ENCODE measurements at places on chromosomes 12 and 14.

DNA sequence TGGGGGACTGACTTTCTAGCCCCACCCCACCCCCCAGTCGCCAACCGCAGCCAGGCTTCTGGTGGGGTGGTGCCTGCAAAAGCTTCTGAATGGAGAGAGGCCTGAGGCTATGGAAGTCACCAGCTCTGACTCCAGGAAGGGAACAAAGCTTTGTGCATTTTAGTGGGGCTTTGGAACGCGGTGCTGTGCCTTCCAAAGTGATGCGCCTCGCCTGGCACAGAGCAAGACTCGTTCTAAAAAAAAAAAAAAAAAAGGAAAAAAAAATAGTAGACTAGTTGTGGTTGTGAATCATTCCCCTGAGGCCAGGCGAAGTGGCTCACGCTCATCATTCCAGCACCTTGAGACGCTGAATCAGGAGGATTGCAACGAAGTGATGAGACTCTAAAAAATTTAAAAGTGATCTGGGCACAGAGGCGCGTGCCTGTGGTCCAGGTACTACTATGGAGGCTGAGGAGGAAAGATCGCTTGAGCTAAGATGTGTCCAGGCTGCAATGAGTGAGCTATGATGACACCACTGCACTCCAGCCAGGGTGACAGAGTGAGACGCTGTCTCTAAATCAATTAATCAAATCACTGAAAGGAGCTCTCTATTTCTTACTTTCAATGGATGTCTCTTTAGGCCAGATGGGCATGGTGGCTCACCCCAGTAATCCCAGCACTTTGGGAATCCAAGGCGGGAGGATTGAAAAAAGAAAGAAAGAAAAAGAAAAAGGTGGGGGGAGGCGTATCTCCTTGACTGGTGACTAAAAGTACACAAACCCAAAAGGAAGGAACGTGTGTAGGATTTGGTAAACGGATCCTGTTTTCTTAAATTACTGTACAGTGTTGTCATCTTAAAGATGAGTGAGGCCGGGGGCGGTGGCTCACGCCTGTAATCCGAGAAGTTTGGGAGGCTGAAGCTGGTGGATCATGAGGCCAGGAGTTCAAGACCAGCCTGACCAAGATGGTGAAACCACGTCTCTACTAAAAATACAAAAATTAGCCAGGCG, 259.6 kb upstream of the ALG10B start:
- no peak for DNase-seq

- DNase-seq, result no peak
These were observed 61.5 kb upstream of the RASSF8 start for GRCh38 chr12:25896981-25897380.

DNA sequence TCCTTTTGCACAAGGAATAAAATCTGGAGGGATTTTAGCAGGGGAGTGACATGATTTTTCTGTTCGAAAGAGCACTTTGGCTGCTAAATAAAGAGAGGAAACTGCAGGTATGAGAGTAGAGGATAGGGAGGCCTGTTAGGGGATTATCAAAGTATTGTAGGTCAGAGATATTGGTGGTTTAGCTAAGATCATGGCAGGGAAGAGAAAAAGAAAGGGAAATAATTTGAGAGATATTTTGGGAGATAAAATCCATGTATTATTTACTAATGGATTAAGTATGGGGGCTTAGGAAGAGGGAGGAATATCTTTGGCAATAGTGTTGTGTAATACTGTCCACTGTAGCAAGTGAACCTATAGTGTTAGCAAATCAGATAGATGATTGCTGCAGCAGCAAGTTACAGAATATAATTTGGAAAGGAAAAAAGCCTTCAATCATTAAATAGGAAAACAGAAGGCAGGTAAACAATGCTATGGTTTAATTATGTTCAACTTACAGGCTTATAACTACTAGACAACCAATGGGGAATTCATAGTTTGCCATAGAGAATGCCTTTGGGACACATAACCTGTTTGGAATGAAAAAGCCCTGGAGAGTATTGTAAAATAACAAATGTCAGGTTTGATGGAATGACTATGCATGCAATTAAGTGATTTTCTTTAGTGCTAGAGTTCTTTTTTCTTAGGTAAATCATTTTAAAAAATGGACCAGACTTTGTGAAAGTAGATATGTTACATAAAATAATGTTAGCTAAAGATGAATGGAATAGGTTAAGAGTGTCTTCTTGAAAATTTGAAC, 50.5 kb downstream of the ADIPOR2 start:
- DNase-seq, result no peak

GRCh38 chr14:66036547-66036946, 449.6 kb upstream of the CCDC196 start:
- no peak for DNase-seq

DNA sequence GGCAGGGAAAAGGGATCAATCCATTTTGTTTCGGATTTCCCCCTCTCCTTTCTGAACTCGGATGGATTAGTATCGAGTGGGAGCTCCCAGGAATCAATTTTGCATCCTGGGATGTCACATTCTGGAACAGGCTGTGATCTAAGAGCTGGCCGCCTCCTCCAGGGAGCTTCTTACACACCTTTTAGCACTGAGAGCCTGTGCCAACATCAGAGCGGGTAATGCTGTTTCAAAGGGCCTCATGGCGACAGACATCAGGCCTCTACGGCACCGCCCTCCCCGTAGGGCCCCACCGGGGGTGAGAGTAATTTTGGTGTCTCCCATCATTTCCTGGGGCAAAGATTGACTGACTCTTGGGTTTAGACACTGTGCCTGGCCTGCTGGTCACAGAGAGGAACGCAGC, 2.7 kb downstream of the GALNT9 start:
- no peak for DNase-seq

- DNase-seq, result no peak
These were observed 22.3 kb upstream of the GNS start for GRCh38 chr12:64781280-64782190.

DNA sequence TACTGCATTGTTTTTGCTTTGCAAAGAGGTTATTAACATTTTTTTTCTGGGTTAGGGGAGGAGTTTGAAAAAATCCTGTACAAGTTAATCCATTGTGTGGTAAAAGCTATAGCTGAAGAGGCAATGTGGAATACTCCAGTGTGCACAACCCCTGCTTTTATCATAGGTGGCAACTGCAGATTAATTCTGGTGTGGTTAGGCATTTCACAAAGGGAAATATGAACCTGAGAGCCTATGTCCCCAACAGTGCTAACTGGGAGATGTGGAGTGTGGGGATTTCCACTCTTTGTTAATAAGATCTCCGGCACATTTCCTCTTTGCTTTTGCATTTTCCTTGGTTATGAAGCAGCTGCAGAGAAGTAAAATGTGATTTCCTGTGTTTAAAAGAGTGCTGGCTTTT, 33.6 kb downstream of the PRORP start:
- DNase-seq, result no peak

GRCh38 chr12:2172491-2173214, 119.9 kb downstream of the CACNA1C start:
- no peak for DNase-seq

- DNase-seq, result no peak
These were observed 47.8 kb upstream of the MED13L start for GRCh38 chr12:116325336-116325664.

- no peak for DNase-seq
These were observed 36.0 kb upstream of the SNX6 start for GRCh38 chr14:34665785-34666435.

GRCh38 chr12:123787466-123787865, 25.4 kb downstream of the DNAH10 start:
- DNase-seq, result no peak

DNA sequence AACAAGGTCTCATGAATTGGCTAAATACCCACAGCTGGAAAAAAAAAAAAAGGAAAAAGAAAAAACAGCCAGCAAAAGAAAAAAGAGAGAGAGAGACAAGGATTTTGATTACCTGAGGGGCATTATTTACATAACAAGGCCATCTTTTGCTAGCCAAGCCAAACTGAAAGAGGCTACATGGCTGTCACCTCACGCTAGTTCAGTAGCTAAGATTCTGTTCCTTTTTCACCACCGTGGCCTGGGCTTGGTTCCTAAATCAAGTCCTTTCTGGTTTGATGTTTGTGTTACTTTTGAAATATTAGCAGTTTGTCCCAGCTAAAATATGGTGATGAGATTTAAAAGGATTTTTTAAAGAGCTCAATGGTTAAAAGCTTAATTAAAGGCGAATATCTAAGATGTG, 2.0 kb upstream of the SDS start:
- no peak for DNase-seq

DNA sequence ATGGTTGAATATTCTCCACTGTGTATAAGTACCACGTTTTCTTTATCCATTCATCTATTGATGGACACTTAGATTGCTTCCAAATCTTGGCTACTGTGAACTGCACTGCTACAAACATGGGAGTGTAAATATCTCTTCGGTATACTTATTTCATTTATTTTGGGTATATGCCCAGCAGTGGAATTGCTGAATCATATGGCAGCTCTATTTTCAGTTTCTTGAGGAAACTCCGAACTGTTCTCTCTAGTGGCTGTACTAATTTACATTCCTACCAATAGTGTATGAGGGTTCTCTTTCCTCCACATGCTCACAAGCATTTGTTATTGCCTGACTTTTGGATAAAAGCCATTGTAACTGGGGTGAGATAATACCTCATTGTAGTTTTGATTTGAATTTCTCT, 623.1 kb upstream of the LRFN5 start:
- DNase-seq, result no peak

DNA sequence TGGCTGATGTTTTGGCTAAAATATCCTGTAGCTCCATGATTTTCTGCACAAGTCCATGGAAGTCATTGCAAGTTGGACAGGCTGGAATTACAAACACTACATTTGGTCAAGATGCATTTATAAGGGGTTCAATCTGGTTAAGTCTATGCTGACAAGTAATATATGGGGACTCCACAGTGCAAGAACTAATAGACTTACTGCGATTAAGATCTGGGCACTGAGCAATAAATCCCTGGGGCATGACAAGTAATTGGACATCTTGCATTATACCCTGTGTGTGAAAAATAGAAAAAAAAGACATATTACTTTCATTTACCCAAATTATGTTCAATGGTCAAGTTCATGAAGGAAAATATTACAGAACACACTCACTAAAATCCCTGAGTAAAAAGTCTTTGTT, 99.1 kb downstream of the NELL2 start:
- DNase-seq, result no peak

DNA sequence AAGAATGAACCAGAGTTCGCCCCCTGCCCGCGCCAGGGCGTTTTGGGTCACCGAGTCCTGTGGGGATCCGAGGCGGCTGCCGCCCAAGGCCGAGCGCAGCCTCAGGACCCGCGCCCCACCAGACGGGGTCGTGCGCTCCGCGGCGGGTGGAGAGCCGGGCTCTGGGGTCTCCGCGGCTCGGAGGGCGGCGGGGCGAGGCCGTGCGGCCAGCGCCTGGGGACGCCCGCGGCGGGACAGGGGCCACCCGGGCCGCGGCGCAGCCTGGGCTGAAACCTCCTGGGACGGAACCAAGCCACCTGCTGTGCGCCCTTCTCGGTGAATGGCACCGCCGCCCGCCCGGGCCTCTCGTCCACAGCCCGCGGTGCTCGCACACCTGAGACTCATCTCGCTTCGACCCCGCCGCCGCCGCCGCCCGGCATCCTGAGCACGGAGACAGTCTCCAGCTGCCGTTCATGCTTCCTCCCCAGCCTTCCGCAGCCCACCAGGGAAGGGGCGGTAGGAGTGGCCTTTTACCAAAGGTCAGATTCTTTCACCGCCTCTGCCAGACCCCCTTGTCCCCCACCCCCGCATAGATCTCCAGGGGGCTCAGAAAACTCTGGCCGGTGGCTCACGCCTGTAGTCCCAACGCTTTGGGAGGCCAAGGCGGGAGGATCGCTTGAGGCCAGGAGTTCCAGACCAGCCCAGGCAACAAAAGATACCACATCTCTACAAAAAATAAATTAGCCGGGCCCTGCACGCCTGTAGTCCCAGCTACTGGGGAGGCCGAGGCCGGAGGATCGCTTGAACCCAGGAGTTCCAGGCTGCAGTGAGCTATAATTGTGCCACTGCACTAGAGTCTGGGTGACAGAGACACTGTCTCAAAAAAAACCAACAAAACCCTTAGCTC, 901 bp downstream of the B3GNT4 start:
- no peak for DNase-seq

Measured in midbrain (tissue), 1 donor.